Lower lobe of right lung (tissue), 2 donors: ENCODE measurements at places on chromosomes 2 and 18. TPM values are rescaled to one million over a fixed set of nuclear protein-coding genes. Genes with fewer than 3 reads are reported as not detected.

The KIF3C gene
- total RNA-seq: 6.0 TPM

DNA sequence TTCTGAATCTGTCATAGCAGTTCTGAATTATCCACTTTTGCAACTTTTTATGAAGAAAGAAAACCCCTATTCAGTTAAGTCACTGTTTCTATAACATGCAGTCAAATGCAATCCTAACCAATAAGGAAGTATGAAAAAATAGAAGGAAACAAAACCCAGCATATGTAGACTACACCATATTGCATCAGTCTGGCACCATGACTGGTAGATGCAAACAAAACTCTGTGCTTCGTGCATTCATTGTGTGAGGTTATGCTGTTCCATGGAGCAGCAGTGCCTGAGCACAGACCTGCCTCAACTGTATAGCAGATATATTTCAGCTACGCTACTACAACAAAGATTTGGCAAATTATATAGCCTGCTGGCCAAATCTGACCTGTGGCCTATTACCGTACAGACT, 325.5 kb downstream of the LRP1B start:
- no peak for DNase-seq

The ARL4C gene
- 13.4 TPM for total RNA-seq

GRCh38 chr2:227576110-227576509, 22.6 kb upstream of the SCYGR2 start:
- DNase-seq: no peak

The KANSL1L gene
- total RNA-seq: 34.4 TPM

- DNase-seq: no peak
Measured at GRCh38 chr2:223442847-223443246, 159.3 kb downstream of the SCG2 start.

DNA sequence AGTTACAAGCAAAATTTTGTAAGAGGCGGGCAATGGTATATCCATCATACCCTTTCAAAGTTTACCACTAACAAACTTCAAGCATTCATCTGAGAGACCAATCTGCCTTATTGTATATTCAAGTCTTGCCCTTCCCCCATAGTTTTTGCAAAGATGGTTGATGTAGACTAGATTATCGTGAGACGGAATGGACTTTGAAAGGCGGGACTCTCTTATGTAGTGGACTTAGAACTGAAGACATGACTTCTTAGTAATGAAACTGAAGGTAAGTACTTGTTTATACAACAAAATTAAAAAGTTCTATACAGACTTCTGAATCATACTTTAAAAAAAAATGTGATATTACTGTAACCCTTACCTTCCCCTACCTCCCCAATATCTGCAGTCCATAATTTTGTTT, 10.4 kb downstream of the AP1S3 start:
- no peak for DNase-seq

GRCh38 chr2:117960231-117960630, 53.6 kb downstream of the CCDC93 start:
- no peak for DNase-seq

The CRYGD gene
- total RNA-seq: not detected

DNA sequence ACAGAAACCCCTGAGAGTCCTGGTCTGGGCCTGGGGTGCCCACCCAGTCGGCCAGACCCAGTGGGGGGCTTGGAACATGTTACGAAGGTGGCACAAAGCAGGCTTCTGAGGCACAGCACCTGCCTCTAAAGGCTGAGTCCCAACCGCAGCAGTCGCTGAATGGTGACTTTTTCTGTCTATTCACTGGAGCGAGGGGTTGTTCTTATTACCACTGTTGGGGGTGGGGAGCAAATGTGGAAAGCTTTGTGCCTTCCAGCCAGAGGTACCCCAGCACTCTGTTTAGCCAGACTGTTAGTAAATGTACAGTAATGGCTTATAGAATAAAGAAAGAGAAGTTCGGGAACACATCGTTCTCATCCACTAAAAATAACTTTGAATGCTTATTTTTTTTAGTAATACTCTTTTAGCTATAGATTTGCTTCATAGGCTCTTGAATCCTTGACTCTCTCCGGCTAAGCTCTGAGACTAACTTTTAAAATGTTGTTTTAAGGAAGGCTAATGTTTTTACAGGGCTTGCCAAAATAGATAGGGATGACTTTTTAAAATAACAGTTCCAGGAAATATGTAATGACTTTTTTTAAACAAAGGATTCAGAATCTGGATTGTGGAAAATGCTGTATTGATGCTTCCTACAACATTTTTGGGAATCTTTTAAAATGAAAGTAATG, 23.4 kb upstream of the PTPN2 start:
- DNase-seq: no peak

The DSG2 gene
- total RNA-seq: 27.6 TPM

The TDRD15 gene
- not detected for total RNA-seq

- peak; percentile 29 for DNase-seq
Measured at GRCh38 chr2:3487432-3487831, 31.9 kb downstream of the ADI1 start.

The PARD3B gene
- 23.8 TPM for total RNA-seq

DNA sequence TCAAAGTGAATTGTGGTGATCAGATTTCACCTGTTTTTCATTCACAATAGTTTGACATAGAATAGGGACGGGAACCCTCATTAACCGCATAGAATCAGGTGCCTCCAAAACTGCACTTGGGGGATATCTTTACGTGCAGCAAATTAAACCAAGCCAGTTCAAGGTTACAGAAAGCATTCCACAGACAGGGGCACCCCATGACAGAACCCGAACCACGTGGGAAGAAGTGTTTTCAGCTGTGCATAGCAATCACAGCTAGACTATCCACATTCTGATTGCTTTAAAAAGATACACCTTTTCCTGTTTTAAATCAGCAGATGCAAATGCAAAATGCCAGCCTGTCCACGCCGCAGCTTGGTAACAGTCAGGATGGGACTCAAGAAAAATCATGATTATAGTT, 205.8 kb downstream of the ANAPC1 start:
- DNase-seq: no peak

DNA sequence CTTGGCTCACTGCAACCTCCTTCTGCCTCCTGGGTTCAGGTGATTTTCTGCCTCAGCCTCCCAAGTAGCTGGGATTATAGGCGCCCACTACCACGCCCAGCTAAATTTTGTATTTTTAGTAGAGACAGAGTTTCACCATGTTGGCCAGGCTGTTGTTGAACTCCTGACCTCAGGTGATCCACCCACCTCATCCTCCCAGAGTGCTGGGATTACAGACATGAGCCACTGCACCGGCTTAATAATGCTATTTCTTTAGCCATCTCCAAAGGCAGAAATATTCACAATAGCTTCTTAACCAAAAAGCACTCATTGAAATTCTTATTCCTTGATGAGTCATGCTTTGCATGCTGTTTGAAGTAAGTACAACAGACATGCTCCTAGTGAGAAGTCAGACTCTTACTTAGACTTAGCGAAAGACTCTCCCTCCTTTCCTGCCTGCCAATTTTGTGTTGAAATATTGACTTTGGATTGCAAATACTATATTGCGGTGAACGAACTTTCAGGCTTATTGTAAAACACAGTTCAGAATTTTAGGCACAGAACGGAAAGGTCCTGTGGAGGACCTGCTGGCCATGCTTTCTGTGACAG, 4.4 kb downstream of the ACTR3 start:
- DNase-seq: no peak

DNA sequence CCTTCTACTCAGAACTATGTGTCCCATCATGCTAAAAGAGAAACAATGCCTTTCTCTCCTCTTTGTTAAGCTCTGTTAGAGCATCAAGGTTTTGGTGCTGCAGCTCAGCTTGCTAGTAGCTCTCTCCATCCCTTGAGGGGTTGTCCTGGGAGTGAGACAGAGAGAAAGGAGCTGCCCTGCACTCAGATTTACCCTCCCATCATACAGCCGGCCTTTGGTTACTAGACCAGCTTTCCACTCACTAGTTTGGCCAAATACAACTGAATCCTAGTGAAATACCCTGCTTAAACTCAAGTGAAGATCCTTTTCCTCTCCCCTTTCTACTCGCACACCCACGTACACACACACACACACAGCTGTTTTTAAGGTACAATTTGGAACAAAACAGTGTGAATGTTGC, 2.3 kb upstream of the CHN1 start:
- DNase-seq: no peak

The TMEM169 gene
- 1.2 TPM for total RNA-seq

DNA sequence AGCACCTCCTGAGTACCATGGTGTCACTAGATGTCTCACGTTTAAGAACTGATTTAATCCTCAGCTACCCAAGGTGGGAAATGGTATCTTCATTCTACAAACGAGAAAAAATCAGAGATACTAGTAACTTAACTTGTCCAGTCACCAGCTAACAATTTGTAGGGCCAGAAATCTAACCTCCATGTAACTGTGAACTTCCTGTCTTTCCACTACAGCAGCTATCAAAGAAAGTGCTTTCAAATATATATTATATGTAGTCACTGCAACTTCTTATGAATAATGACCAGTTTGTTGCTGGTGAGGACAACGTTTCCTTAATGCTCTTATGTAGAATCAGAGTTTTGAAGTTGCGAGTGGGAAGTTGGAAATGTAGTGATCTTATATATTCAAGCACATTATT, 1.9 kb downstream of the REV1 start:
- no peak for DNase-seq

DNA sequence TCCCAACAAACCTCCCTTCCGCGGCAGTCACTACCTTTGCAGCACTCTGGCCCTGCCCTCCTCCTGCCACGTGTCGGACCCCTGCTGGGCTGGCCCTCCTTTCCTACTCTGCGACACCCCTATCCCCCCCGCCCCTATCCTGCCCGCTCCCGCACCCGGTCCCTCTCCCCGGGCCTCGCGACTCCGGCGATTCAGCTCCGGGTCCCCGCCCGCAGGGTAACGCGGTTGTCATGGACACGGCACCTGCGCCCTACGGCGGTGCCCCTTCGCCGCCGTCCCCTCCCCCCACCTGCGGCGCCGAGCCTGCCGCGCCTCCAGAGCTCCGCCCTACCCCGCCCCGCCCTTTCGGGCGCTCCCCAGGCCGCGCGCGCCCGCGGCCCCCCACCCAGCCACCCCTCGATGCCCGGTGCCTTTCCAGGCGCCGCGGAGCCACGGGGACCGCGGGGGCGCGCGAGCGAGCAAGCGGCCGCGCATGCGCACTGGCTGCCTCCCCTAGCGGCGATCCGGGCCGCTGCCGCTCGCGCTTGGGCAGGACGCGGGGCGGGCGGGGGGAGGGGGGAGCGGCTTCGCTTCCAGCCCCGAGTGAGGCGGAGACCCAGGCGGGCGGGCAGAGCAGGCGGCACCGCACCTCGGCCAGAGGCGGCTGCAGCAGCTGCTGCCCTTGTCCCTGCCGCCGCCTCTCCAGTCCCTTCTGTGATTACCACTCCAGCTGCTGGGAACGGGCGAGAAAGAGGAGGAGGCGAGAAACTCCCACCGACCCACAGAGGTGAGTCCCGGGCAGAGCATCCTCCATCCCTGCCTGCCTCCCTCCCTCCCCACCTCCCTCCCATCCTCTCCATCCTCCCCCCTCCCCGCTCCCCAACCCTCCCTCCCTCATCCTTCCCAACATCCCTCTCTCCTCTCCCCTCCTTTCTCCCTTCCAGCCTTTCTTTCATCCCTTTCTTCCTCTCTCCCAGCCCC, at the start of gene CTNNA2:
CTNNA2 (plus strand) TSS at position 610 of the 960 bp plus-strand sequence.
- peak; percentile 48 for DNase-seq

The CROCC2 gene
- 3.4 TPM for total RNA-seq

- no peak for DNase-seq
Measured at GRCh38 chr2:134333646-134334189, 79.8 kb downstream of the MGAT5 start.

GRCh38 chr2:71589763-71590162, 136.4 kb downstream of the DYSF start:
- no peak for DNase-seq

DNA sequence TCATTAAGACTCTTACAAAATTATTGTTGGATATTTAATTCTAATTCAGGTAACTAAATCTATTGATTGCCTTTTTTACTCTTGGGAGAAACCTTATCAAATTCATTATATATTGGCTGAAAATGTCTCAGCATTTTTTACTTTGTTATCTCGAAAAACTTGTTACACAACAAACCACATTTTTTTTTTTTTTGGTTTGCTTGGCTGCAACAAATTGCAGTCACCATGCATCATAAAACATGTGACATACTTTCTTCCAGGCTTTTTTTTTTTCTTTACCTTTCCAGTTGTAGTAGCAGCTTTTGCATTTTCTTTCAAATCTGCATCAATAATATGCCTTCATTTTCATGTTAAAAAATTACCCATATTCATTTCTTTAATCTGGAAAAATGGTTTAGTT, 186.7 kb downstream of the TDRD15 start:
- DNase-seq: no peak

DNA sequence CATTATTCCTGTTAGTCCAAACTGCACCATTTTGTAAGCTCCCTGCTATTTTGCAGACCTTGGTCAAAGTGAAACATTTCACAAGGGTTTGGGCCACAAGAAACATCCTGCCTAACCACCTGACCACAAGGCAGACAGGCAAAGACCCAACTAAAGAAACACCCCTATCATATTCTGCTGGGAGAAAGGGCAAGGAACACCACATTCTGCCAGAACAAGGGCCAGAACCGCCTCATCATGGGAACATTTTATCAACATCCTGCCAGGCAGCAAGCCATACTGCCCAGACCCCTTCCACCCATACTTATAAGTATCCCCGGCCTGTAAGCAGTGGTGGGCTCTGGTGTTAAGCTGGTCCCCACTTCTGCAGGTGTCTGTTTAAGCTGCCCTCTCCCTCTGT, 12.0 kb upstream of the RAB31 start:
- DNase-seq: no peak

The GALM gene
- 17.7 TPM for total RNA-seq

- DNase-seq: no peak
Measured at GRCh38 chr2:68632021-68632420, 11.4 kb upstream of the PROKR1 start.

The SAG gene
- not detected for total RNA-seq

The GPR45 gene
- not detected for total RNA-seq

- DNase-seq: no peak
Measured at GRCh38 chr2:172623249-172623965, 67.5 kb downstream of the PDK1 start.

DNA sequence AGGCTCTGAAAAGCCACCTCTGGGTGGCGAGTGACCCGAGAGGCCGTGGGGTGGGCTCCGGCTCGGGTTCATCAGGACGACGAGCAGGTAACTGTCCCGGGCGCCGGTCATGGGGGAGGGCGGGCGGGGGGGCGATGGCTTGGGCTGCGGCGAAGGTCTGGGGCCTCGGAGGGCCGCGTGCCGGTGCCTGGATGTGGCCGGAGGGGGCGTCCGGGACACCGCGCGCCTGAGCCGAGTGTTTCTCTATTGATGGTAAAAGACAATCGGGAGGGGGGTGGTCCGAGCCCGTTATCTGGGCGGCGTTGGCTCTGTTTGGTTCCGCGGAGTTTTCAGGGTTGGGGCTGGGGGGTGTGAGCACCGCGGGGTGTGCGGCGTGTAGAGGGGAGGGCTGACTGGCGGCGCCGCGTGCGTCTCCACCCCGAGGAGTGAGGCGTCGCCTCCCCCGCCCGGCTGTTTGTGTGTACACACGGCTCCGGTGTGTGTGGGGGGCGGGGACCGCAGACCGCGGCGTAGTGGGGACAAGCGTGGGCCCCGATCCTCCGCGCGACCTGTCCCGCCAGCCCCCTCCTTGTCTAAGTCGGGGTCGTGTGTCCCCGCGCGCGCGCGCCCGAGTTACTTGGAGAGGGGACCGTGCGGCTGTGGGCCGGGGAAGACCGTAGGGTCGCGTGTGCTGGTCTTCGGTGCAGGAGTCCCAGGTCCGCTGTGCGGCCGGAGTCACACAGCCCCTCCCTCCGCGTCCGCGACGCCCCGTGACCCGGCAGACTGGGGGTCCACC, 1.6 kb downstream of the CTIF start:
- peak; percentile 83 for DNase-seq
